Stimulated activated CD4-positive, alpha-beta T cell treated with anti-CD3 and anti-CD28 coated beads, Interleukin-12 subunit alpha, Interleukin-12 subunit beta, amount 100 ng/mL, for 48 hours (primary cell): ENCODE measurements at places on chromosomes 1 and 21.

DNA sequence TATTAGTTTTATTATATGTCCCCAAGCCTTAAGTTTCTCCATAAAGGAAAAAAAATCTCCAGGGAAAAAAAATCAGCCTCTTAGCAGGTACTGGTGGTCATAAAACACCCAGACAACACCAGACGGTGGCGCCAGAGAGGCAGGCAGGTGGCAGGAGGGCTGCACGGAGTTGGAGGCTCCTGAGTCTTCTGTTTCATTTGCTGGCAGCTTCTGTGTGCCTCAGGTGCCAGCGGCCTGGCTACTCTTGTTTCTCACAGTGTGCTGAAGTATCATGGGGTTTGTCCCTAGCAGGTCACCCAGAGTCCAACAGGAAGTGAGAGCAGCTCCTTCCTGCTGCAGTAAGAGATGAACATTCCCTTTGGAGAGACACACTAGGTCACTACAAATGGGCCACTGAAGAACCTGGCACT is 123.3 kb upstream of the GADD45A start:
- peak; percentile 89 for DNase-seq

DNA sequence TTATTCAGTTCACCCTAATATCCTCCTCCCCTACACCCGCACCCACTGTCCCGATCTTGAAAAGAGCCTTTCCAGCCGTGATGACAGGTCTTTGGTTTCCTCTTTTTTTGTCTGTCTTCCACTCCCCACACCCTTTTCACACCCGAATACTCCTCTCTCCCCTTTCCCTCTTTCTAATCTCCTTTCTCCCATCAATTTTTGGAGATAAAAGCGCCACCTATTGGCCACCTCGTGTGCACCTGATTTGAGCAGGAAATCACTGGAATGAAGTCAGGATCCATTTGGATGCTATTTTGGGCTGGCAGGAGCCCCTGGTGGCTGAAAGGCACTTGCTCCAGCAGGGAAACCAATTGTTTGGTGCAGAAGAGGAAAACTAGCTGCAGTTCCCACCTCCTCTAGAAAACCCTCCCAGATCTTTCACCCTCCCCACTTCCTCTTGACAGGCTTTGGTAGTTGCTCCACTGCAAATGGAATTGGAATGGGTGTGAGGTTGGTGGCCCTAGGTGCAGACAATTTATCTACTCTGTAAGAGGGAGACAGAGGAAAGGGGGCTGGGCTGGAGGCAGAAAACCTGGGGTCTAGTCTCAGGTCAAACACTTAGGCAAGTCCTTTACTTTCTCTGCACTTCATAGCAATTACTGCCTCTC is 8.4 kb downstream of the FOXE3 start:
- DNase-seq = no peak

GRCh38 chr21:42567861-42568260 is 54.2 kb downstream of the SLC37A1 start:
- no peak for DNase-seq

DNA sequence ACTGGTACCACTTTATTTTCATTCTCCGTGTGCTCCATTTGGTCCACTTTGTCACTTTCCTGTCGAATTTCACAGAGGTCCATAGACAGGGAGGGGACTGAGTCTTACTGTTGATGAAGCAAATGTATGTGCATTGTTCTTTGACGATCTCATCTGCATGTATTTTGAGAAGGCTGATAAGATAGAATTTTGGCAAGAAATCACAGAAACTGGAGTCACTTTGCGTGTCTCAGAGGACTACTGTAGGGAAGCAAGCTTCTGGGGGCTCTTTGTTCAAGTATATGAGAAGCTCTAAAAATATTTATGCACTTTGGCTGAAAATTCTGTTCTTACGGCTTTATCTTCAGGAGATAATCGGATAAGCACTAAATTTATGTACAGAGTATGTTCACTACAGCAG is 78.1 kb downstream of the PCBP3 start:
- DNase-seq = no peak

- no peak for DNase-seq
Measured at GRCh38 chr1:29550119-29550841, 314.0 kb downstream of the PTPRU start.

DNA sequence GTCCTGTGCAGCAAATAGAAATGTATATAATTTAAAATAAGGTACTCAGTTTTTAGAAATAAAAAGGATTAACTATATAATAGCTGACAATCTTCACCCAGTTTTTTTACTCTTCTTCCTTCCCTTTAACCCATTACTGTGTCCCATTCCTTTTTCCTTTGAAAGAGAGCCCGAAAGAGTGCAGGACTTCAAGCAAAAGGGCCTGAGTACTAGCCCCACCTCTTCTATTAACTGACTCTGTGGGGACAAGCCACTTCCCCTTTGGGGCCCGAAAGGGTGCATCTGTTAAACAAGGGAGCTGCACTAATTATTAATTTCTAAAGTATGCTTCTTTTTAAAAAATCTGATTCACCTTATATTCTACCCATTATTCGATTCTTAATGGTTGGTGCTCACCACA is 3.3 kb downstream of the USP24 start:
- no peak for DNase-seq

DNA sequence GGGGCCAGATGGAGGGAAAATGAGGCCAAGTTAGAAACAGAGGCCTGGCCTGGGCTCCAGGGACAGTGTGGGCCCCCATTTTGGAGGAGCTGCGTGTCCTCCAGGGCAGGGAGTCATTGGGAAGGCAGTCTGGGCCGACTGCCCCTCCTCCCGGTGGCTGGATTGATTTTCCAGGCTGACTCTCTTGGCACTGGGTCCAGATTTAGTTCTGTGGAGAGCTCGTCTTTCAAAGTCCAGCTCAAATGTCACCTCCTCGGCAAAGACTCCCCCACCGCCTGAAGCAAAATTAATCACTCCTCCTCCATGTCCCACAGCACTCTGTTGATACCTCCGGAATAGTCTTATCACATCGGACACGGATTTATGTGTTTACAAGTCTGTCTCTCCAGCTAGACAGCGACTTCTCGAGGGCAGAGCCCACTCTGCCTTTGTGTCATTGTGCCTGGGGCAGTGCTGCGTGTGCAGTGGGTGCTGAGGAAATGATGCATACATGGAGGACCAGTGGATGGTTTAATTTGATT is 175.1 kb downstream of the CAMTA1 start:
- DNase-seq = no peak

DNA sequence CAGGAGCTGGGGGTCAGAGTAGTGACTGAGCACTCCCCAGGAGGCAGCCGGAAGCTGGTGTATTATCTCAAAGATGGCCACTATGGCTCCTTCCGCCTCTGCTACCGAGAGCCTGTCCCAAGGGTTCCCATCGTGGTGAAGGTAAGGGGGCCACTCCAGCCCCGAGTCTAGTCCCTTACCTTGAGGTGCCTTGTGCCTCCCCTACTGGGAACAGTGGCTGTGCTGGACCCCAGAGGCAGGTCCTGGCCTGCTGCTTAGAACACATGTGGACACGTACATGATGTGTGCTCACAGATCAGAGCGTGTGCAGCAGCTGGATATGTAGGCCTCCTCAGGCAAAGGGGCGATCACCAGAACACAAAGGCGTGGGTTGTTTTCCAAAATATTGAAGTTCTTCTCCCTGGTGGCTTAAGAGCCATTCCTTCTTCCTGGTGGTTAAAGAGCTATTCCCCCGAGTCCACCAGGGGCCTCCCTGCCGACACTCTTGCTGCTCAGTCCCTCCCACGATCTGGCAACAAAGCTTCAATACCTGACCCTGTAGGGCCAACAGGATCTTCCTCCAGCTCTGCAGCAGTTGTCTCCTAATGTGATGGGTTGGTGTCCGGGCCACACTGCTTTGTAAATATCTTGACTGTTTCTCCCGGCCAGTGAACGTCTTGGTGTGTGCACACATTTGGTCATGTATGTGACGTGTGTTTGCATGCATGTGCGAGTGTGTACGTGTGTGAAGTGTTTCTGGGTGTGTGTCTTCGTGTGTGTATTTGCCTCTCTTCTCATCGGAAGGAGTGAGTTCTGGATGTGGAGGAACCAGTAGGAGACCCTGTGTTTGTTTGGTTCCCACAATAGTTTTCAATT is 68.4 kb upstream of the TINAGL1 start:
- DNase-seq = no peak

- no peak for DNase-seq
Measured at GRCh38 chr1:227942021-227942715, 5.6 kb downstream of the WNT9A start.

GRCh38 chr1:22229379-22229778 is 86.5 kb upstream of the WNT4 start:
- no peak for DNase-seq

GRCh38 chr1:26218906-26219494 is 15.0 kb upstream of the CEP85 start:
- DNase-seq = no peak

GRCh38 chr1:8845104-8846097 is 28.0 kb upstream of the RERE start:
- no peak for DNase-seq

DNA sequence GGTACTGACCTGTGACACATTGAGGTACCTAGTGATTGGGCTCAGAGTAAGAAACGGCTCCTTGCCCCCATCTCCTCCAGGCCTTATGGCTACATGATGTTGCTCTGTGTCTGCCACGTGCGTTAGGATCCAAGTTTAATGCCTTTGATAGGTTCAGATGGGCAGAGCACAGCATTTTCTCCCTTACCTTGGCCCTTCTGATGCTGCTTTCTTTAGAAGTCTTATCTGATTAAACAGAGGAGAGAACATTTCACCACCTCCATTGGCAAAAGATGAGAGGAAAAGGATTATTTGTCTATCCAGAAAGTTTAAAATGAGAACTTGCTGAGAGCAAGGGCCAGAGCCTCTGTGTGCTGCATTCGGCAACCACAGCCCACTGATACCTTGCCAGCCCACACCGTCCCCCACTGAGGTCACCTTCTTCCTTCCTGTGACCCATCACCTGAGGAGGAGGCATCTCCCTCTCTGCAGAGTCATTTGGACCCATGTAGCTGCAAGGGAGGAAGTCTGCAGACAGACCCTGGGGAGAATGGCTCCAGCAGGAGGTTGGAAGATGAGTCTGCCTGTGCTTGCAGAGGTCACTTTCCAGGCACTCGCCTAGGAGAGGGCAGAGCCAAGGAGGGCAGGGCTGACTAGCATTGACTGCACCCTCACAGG is 16.7 kb downstream of the SHISA4 start:
- DNase-seq = no peak

- DNase-seq = no peak
Measured at GRCh38 chr21:43211072-43211759, 42.4 kb downstream of the CRYAA start.

GRCh38 chr1:228180271-228180958 is 14.8 kb downstream of the IBA57 start:
- DNase-seq = no peak

GRCh38 chr1:241730031-241730430 is 78.0 kb downstream of the WDR64 start:
- DNase-seq = no peak

DNA sequence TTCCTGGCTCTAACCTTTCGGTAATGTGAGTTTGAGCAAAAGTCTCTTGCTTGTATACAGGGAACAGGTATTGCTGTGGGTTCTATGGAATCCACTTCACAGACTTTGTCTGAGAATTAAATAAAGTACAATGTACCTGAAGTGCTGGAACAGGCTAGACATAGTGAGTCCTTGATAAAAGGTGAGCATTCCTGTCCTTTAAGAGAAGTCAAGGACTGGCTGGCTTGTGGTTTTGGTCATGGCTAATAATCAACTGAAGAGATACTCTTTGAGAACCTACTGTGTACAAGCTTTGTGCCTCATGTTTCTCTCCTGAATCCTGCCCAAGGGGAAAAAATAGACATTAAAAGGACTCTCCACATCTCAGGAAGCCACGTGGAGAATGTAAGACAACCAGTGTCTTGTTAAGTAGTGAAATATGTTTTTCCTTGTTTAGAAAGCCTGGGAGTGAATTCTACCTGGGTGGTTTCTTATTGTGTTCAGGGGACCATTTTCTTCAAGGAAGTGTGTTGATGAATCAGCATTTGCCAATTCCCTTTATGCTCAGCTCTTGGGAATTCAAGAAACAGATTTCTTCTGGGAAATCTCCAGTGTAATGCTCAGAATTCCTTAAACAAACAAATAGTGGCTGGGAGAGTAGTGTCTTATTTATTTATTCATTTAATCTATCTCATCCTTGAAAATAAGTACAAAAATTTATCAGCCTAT is 55.2 kb upstream of the PLD5 start:
- DNase-seq = no peak

GRCh38 chr1:115977499-115978258 is 1.4 kb downstream of the SLC22A15 start:
- DNase-seq = no peak

DNA sequence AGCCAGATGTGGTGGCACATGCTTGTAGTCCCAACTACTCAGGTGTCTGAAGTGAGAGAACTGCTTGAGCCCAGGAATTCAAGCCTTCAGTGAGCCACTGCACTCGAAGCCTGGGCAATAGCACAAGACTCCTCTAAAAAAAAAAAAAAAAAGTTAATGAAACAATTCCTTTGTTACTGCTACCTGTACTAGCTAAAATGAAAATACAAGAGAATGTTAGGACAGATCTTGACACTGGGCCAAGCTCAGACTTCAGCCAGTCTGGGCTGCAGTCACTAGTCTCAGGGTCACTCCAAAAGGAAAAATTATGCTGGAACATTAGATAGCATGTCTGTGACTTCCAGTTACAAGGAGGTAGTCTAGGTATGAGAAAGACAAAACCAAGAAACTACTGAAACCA is 56.5 kb downstream of the TRIM33 start:
- DNase-seq = no peak

DNA sequence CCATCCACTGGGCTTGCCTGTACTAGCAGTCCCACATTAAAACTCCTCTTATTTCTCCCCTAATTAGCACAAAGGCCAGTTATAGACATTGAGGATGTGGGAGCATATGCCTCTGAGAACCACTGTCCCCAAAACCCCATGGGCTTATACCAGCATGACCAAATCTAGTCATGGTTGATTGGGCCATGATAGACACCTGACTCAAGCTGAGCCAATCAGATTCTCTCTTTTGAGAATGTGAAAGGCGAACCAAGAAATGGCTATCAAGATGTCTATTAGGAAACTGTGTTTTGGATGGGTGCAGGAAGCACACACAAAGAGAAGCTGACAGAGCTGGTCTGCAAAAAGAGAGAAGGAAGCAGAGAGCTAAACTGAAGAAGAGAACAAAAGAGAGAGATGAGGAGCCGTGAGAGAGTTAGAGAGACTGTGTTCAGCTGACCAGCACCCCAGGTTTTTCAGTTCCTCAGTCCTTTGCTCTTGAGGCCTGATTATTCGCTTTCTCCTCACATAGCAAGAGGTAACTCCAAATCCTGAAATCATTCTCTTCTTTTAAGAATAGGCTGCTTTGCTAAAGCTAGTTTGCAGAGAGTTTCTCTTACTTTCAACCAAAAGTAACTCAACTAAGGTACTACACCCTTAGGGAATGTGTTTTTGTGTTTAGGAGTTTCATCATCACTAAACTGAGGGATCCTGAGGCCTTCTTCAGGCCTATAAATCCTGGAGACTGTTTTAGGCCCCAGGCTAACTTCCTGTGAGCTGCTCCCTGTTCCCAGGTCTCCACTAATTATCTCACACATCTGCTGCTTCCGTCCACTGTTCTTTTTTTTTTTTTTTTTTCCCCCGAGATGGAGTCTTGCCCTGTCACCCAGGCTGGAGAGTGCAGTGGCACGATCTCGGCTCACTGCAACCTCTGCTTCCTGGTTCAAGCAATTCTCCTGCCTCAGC is 7.9 kb upstream of the TIPRL start:
- DNase-seq = no peak

- no peak for DNase-seq
Measured at GRCh38 chr1:40132383-40133311, 28.5 kb upstream of the RLF start.
